ENCODE measurements at places on chromosomes 1 and 21.
A peak's percentile ranks its signal among the peaks of the same experiment; 100 is the strongest.

DNA sequence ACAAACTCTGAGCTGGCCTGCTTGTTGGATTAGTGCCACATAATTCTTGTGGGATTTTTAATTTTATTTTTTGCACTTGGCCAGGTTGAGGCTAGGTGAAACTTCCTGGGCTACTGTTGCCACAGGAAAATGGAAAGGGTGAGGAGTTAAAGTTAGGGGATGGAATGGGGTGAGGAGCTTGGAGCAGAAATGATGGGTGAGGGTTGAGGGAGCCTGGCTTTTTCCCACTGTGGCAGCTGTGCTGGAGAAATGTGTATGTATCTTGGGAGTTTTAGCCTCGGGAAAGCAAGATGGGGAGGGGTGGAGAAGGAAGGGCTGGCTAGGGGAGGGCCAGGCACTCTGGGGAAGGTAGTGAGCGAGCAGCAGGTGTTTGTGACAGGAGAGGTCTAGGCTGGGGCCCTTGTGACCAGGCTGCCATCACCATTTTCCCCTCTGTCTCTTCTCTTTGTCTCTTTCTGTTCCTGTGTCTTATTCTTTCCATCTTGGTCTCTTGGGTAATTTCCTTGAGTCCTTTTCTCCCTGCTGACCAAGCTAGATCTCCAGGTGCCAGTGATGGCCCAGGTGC lies 2.0 kb downstream of the ZNF687 start:
- DNase-seq, result no peak

GRCh38 chr1:103110701-103111100 lies 2.4 kb upstream of the COL11A1 start:
- peak; percentile 37 for DNase-seq

- no peak for DNase-seq
These were observed 35.4 kb downstream of the AK2 start for GRCh38 chr1:33001282-33001681.

DNA sequence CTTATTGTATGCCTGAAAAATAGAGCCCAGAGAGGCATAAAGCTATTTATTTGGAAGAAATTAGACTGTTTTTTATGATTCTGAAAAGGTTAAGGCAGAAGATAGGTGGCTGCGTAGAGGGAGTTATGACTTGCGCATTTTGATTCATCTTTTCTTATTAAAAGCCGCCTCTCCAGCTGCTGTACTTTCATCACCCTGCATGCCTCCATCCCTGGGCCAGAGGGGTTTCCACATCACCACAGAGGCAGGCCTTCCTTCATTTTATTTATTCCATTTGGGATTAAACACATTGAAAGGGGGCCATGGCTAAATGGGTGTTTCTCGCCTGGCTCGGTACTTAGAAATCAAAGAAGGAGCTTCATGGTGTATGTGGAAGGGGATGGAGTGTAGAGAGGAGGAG lies 14.6 kb upstream of the RGS8 start:
- no peak for DNase-seq

GRCh38 chr1:20061866-20062265 lies 8.1 kb upstream of the PLA2G5 start:
- no peak for DNase-seq

- peak; percentile 43 for DNase-seq
These were observed 132.1 kb upstream of the PRMT6 start for GRCh38 chr1:106924360-106924759.

GRCh38 chr21:34280389-34280795 lies 83.4 kb upstream of the KCNE2 start:
- DNase-seq, result no peak

DNA sequence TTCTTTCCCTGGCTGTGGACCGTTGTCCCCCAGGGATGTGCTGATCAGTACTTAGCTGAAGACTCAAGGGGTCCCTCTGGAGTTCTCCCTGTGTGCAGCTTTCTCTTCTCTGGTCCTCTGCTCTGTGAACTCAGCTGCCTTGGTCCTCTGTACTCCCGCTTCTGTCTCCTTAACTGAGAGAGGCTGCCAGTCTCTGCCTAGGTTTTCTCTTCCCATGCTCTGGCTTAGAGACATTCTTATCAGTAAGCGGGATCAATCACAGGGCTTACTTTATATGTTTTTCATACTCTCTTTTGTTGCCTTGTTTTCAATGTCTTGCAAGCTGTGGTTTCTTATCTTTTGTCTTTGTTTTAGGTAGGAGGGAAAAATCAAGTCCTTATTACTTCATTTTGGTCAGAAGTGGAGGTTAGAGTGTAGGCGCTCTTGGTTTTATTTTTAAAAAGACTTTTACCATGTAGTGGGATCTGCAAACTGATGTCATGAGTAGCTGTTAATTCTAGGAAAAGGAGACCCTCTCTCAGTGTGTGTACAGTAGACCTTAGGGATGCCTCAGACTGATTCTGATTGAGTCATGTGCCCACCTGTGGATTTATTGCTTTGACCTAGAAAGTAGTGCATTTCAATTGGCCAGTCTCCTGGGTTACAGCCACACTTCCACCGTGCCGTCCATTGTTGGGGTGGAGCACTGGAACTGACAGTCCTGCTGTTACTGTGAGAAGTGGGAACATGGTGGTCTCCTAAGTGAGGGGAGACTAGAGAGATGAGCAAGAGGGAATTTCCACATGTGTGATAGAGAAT lies 46.6 kb downstream of the TTC3 start:
- DNase-seq, result no peak

- no peak for DNase-seq
These were observed 54.2 kb downstream of the FCRL5 start for GRCh38 chr1:157497987-157498735.

- DNase-seq, result no peak
These were observed 22.7 kb upstream of the SYT6 start for GRCh38 chr1:114176366-114176765.

- no peak for DNase-seq
These were observed 65.5 kb upstream of the AK4 start for GRCh38 chr1:65082346-65083040.

Measured in EL (cell line).